NCI-H187 treated with DMSO at 0.1 percent for 48 hours (cell line): ENCODE measurements at places on chromosomes 13 and 19.

DNA sequence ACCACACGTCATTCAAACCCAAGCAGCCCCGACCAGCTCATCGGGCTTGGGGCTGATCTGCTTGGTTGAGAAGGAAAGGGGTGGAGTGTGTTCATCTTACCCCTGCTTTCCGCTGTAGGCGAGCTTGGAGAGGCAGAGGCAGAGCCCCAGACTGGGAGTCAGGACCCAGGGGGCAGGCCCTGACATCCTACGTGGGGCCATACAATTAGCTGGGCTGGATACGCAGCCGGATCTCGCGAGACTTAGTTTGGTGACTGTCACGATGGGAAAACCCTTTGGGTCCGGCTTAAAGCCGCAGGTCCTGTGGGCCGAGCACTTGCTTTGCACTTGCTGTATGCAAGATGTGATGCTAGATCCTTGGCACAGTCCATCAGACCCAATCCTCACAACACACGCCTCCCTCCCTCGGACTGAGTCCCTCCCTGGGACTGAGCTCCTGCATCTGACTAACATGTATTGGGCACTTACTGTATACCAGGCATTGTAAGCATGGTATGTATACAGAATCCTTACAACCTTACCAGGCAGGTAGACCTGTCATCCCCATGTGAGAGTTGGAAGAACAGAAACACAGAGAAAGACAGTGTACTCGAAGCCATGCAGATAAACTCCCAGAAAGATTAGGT is 3.7 kb downstream of the CEACAM16 start:
- DNase-seq, result no peak

GRCh38 chr13:62033934-62034333 is 618.3 kb upstream of the PCDH20 start:
- DNase-seq, result no peak

GRCh38 chr13:99809926-99810325 is 161.6 kb downstream of the ZIC5 start:
- no peak for DNase-seq

- DNase-seq, result no peak
These were observed 173.5 kb downstream of the DNAJC15 start for GRCh38 chr13:43196750-43197370.

GRCh38 chr13:24893863-24894262 is 129.9 kb downstream of the RNF17 start:
- DNase-seq, result no peak

DNA sequence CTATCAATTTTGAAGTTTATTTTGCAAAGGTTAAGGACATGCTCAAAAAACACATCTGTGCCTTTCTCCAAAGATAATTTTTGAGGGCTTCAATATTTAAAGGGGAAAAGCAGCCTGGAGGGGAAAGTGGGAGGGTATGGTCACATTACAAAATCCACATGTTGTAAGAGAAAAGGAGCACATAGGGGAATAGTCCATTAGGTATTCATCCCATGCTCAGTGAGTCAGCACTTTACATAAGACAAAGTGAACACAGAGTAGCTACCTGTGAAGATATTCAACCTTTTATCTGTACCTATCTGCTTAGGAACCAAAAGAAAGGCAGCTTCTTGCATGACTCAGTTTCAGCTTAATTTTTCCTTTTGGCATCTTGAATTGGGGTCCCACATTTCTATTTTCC is 932.0 kb downstream of the SLITRK6 start:
- no peak for DNase-seq

- DNase-seq, result no peak
These were observed 2.1 kb upstream of the ADPRHL1 start for GRCh38 chr13:113455384-113455783.

- DNase-seq, result no peak
These were observed 73.1 kb downstream of the KL start for GRCh38 chr13:33089311-33089710.

GRCh38 chr13:109789262-109789661 is 2.9 kb upstream of the IRS2 start:
- DNase-seq, result no peak
